ENCODE measurements at places on chromosomes 2 and 18.

GRCh38 chr2:39873586-39873985, 94.5 kb upstream of the THUMPD2 start:
- DNase-seq, result no peak

GRCh38 chr2:71603311-71603811, 150.0 kb downstream of the DYSF start:
- DNase-seq, result no peak

GRCh38 chr2:80050246-80050645, 254.3 kb downstream of the LRRTM1 start:
- peak; percentile 73 for DNase-seq

GRCh38 chr2:43941359-43941758, 54.4 kb downstream of the LRPPRC start:
- no peak for DNase-seq

DNA sequence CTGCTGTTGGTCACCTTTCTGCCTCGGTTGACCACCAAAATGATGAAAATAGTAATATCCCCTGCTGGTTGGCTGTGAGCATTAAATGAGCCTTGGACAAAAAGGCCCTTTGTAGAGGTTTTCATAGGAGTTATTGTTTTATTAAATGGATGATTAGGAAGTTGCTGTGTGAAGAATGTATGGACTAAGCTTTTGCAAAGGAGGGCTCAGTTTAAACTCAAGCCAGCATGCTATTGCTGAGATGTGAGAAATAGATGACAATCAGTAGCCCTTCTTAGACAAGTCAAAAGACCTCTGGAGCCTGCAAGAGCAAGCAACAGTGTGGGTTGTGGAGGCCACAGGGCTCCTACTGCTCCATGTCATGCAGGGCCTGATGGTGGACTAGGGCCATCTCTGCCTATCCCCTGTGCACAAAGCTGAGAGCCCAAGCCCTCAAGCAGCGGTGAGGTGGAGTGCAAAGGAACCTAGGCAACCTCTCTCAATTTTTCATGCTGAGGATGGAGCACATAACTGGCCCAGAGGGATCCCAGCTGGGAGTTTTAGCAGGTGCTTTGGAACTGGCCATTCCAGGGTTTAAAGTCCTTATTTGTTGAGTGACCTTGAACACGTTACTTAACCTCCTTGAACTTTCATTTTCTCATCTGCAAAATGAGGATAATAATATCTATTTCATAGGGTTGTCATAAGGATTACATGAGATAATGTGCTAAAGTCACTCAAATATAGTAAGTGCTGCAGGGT, 37.1 kb downstream of the FOSL2 start:
- no peak for DNase-seq

DNA sequence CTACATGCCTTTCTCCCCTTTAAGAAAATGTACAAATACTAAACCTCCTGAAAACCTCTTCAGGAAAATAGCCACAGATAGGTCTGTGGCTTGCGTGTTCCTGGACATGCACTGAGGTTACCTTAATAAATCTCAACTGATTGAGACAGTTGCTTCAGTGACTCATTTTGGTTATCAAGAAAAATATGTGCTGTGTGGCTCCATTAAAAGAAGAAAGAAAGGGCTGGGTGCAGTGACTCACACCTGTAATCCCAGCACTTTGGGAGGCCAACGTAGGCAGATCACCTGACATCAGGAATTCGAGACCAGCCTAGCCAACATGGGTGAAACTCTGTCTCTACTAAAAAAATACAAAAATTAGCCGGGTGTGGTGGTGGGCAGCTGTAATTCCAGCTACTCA, 27.1 kb downstream of the CREG2 start:
- DNase-seq, result no peak

GRCh38 chr2:129233166-129233565, 746.3 kb upstream of the RAB6C start:
- no peak for DNase-seq

GRCh38 chr2:25684577-25685473, 11.4 kb upstream of the DTNB start:
- peak; percentile 47 for DNase-seq

GRCh38 chr18:36309436-36310391, 12.2 kb downstream of the FHOD3 start:
- no peak for DNase-seq

- no peak for DNase-seq
Measured at GRCh38 chr2:227115761-227116160, 48.2 kb downstream of the COL4A4 start.

- peak; percentile 8 for DNase-seq
Measured at GRCh38 chr2:208407667-208408066, 1.1 kb downstream of the PTH2R start.

- DNase-seq, result no peak
Measured at GRCh38 chr2:85704800-85705679, 10.9 kb downstream of the GNLY start.

- no peak for DNase-seq
Measured at GRCh38 chr2:23524261-23524706, 139.3 kb downstream of the KLHL29 start.

- DNase-seq, result no peak
Measured at GRCh38 chr18:47594621-47595086, 335.8 kb downstream of the SMAD2 start.

DNA sequence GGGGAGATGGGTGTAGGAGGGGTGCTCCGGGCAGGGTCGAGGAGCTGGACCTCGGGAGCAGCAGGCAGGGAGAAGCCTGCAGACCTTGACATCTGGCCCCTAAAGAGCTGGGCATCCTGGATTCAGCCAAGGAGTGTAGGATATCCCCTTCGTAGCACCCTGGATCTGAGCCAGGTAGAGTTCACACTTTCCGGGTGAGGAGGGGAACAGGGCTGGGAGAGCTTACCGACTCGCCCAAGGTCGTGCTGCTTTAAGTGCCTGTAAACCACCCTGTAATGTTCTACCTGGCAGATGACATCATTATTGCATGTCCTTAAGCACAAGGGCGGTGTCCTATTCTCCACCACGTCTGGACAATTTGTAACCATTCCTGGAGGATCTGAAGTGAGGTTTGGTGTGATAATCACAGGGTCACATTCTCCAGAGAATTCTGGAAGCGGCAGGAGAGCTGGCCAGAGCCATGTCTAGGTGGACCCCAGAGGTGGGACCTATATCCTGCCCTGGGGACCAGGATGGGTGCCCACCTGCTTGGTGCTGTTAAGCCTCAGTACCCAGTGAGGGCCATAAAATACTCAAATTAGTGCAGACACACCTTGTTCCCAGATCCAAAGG, 14.6 kb downstream of the ITM2C start:
- no peak for DNase-seq

DNA sequence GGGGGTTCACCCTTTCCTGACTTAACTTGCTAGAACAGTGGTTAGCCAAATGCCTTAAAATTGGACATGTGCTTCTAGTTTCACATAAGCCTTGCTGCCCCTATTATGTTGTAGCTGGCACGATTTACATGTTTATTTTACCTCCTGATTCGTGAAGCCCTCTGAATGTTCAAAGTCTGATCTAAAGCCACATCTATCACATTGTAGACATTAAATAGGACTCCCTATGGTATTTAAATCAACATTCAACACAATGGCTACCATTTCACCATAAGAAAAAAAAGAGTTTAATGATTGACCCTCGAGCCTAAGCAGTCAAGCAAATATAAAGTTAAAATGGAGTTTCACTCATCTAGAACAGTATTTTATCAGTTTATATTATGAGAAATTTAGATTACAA, 151.5 kb downstream of the GULP1 start:
- DNase-seq, result no peak

- no peak for DNase-seq
Measured at GRCh38 chr18:9043581-9043980, 58.9 kb upstream of the NDUFV2 start.

GRCh38 chr2:234098681-234099080, 48.2 kb downstream of the SPP2 start:
- DNase-seq, result no peak

- no peak for DNase-seq
Measured at GRCh38 chr2:20172273-20173055, 52.5 kb downstream of the SDC1 start.

DNA sequence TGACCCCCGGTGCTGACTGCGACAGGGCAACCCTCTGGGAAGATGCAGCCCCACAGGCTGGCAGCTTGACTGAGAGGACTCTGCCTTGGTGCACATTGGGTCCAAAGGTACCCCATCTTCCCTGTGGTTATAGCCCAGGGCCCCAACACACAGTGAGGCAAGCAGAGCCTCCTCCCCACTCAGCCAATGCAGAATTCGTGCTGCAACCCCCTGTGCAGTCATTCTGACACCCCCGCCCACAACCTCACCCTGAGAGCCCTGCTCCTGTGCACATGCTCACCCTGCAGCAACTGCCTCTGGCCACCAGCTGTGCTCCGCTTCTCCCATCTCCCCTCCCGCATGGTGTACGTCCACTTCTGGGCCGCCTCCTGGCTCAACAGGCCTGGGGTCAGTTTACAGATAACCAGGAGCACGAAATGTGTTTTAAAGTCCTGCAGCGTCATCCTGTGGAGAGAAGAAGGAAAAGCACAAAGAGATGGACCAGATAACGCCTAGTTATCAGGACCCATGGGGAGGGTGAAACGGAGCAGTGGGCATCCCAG, 24.4 kb downstream of the CAPN14 start:
- no peak for DNase-seq

GRCh38 chr18:7657050-7657449, 89.9 kb downstream of the PTPRM start:
- no peak for DNase-seq

DNA sequence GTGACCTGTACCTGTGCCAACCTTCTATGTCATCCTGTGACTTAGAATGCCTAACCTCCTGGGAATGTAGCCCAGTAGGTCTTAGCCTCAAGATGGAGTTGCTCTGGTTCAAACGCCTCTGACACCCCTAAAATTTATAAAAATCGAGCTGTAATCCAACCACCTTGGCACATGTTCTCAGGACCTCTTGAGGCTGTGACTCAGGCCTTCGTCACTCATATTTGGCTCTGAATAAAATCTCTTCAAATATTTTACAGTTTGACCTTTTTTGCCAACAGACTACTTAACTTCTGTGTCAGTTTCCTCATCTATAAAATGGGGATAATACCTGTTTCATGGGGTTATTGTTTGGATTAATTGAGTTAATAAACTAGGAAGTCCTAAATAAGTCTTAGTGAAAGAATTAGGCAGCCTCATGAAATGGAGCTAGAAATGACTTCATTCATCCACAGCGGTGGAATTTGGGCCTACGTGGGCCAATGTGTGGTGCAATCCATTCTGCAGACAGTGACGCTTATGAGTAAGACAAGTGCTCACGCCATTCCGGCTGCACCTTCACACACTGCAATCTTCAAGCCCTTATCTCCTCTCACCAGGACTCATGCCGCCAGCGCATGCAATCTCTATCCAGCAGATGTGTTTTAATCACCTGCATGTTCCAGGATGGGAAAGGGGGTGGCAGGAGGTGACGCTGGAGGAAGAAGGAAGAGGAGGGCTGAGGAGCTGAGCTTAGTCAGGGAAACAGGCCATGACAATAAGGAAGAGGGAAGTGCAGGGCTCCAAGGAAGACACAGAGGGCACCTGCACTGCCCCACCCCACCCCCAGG, 2.0 kb upstream of the UBE2F start:
- DNase-seq, result no peak

DNA sequence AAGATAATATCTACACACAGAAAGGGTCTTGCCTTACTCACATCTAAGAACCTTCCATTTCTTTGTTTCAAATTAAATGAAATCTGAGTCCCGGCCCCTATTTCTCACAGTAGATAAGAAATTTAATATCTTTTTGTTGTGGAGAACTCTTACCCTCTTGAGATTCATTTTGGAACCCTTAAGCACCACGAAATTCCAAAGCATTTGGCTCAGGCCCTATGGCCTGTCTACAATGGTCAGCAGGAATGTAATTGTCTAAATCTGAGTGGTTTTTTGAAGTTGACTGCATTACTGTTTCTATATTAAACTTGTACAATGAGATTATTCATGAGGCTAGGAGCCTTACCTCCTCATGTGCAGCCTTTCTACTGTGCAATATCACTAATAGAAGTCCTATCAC, 723.3 kb downstream of the TSN start:
- DNase-seq, result no peak

GRCh38 chr18:36031903-36032302, 35.5 kb downstream of the RPRD1A start:
- no peak for DNase-seq

- no peak for DNase-seq
Measured at GRCh38 chr2:60413814-60414168, 139.7 kb downstream of the BCL11A start.

DNA sequence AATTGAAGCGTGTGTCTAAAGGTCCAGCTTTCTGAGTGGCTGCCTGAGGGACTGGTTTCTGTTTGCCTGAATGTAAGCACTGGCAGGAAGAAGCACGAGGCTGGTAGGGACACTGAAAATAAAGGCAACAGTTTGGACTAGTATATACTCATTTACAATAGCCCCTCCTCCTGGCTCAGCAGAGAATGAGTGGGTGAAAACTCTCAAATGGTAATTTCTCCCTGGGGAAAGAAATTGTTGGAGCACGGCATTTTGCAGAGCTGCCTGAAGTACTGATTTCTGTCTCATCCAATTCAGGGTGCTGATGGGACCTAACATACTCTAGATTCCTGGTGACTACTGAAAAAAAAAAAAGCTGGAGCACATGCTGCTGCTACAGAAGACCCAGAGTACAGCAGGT, 17.3 kb upstream of the SPP2 start:
- DNase-seq, result no peak

DNA sequence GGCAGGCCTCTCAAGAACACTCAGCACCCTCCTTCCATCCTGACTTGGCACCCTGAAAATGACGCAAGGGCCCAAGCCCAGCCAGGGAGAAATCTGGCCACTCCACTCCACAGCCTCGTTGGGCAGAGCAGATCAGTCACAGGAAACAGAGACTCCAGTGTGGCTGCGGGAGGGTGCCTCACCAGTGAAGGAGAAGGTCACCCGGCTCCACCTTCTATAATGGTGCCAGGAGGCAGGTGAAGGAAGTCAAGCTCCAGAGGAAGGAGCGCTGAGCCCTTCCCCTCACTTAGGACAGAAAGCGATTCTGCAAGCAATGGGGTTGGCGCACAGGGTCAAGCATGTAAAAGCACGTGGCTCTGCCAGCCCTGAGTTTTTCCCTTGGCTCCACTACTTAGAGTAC, 35.3 kb downstream of the CRACDL start:
- no peak for DNase-seq

DNA sequence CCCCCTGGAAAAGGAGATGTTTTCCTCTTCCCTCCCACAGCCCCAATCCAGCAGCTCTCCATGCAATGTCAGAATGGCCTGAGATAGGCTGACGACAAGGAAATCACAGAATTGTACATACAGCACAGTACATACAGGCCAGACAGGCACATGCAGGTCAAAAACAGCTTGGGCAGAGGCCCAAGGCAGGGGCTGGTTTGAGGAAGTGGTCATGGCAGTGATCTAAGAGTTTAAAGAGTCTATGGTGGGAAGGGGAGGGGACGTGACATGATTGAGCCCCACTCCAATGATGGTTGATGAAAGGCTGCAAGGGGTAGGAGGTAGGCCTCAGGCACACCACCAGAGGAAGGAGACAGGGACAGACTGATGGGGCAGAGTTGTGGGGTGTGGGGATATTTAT, 4.3 kb downstream of the DCTN1 start:
- no peak for DNase-seq

Measured in NCI-H2171 (cell line).